Stomach (tissue), 19 donors: ENCODE measurements at places on chromosomes 5 and 9. TPM values are rescaled to one million over a fixed set of nuclear protein-coding genes. Genes with fewer than 3 reads are reported as not detected.

GRCh38 chr5:163565931-163566608 is 60.7 kb downstream of the MAT2B start:
- DNase-seq: peak; percentile 33
- H3K4me3 ChIP-seq: peak overlapping the region; percentile 28
- no peak overlapping the region for H3K27ac ChIP-seq
- peaks cover 43% of the 10 kb centered on the region for H3K27me3 ChIP-seq
- H3K4me1 ChIP-seq: peaks cover 15% of the 10 kb centered on the region
- H3K36me3 ChIP-seq: no peaks in the 10 kb centered on the region

GRCh38 chr9:113599646-113600022 is 136.1 kb downstream of the RGS3 start:
- H3K4me3 ChIP-seq: no peak overlapping the region
- peaks cover 16% of the 10 kb centered on the region for H3K36me3 ChIP-seq
- no peaks in the 10 kb centered on the region for H3K27me3 ChIP-seq
- peaks cover 30% of the 10 kb centered on the region for H3K4me1 ChIP-seq
- H3K27ac ChIP-seq: no peak overlapping the region
- no peak for DNase-seq

DNA sequence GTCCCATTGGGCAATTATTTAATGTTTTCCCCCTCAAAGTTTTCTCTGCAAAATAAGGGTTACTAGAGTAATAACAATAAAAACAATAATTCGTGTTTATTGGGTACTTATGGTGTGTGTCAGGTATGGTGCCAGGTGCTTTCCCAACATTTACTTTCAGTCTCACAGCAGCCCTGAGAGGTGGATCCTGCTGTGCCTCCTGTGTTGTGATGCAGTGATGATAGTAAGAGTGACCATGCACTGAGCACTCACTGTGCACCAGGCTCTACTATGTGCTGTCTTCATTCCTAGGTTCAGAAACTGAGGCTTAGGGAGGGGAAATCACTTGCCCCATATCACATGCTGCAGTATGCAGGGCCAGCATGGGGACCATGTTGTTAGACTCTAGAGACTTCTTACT is 15.5 kb downstream of the OTULINL start:
- no peak for DNase-seq
- H3K27ac ChIP-seq: no peak overlapping the region
- H3K27me3 ChIP-seq: no peaks in the 10 kb centered on the region
- no peak overlapping the region for H3K4me3 ChIP-seq
- H3K4me1 ChIP-seq: no peaks in the 10 kb centered on the region

GRCh38 chr9:9124616-9125015 is 1325.0 kb upstream of the DMAC1 start:
- H3K36me3 ChIP-seq: no peaks in the 10 kb centered on the region
- H3K4me1 ChIP-seq: no peaks in the 10 kb centered on the region
- DNase-seq: no peak
- no peak overlapping the region for H3K27ac ChIP-seq
- no peak overlapping the region for H3K4me3 ChIP-seq

DNA sequence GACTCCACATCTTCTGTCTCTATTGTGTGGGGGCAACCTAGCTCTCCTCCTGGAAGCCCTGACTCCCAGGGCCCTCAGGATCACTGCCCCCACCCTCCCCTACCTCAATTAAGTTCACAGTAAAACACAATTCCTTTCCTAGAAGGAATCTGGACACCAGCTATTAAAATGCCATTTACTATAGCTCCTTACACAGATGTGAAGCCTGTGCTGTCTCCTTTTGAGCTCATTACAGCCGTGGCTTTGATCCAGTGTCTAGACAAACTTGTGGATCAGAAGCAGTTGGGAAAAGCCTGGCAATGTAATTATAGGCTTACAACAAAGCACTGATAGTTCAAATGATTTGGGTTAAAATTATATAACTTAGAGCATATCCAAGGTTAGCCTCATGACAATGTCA is 107.0 kb upstream of the SMIM23 start:
- peaks cover 20% of the 10 kb centered on the region for H3K27me3 ChIP-seq
- no peak overlapping the region for H3K27ac ChIP-seq
- no peaks in the 10 kb centered on the region for H3K36me3 ChIP-seq
- H3K4me3 ChIP-seq: no peak overlapping the region

DNA sequence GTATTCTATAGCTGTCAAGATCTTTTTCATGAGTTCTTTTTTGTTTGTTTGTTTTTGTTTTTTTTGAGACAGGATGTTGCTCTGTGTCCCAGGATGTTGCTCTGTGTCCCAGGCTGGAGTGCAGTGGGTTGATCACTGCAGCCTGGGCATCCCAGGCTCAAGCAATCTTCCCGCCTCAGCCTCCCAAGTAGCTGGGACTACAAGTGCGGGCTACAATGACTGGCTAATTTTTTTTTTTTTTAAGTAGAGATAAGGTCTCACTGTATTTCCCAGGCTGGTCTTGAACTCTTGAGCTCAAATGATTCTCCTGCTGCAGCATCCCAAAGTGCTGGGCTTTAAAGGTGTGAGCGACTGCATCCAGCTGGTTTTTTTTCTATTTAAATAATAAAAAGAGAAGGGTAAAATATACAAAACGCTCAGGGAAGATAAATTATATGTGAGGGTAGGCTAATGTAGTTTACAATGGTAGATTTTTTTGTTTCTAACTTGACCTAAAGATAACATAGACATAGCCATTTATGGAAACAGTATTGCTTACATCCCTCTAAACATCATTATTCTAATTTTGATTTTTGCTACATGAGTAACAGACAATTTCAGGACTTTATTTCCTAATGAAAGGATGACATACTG is 21.9 kb downstream of the ERBIN start:
- H3K4me3 ChIP-seq: no peak overlapping the region
- no peaks in the 10 kb centered on the region for H3K36me3 ChIP-seq
- H3K27ac ChIP-seq: no peak overlapping the region
- no peaks in the 10 kb centered on the region for H3K27me3 ChIP-seq
- no peaks in the 10 kb centered on the region for H3K4me1 ChIP-seq

- DNase-seq: no peak
- H3K4me1 ChIP-seq: no peaks in the 10 kb centered on the region
- H3K27me3 ChIP-seq: no peaks in the 10 kb centered on the region
- no peak overlapping the region for H3K4me3 ChIP-seq
- H3K36me3 ChIP-seq: no peaks in the 10 kb centered on the region
- H3K27ac ChIP-seq: no peak overlapping the region
These were observed 277.8 kb downstream of the KCTD16 start for GRCh38 chr5:144448457-144448856.

- H3K27me3 ChIP-seq: no peaks in the 10 kb centered on the region
- no peak overlapping the region for H3K27ac ChIP-seq
- H3K4me3 ChIP-seq: no peak overlapping the region
- peaks cover 81% of the 10 kb centered on the region for H3K36me3 ChIP-seq
- H3K4me1 ChIP-seq: no peaks in the 10 kb centered on the region
These were observed 49.5 kb downstream of the TJP2 start for GRCh38 chr9:69223605-69224004.

- DNase-seq: no peak
- H3K4me1 ChIP-seq: no peaks in the 10 kb centered on the region
- no peak overlapping the region for H3K4me3 ChIP-seq
- H3K36me3 ChIP-seq: no peaks in the 10 kb centered on the region
- no peak overlapping the region for H3K27ac ChIP-seq
- H3K27me3 ChIP-seq: no peaks in the 10 kb centered on the region
These were observed 181.3 kb upstream of the IL12B start for GRCh38 chr5:159511570-159511969.

- peaks cover 29% of the 10 kb centered on the region for H3K4me1 ChIP-seq
- no peak overlapping the region for H3K4me3 ChIP-seq
- DNase-seq: no peak
- H3K36me3 ChIP-seq: no peaks in the 10 kb centered on the region
- H3K27me3 ChIP-seq: no peaks in the 10 kb centered on the region
These were observed 1.9 kb upstream of the SMC2 start for GRCh38 chr9:104092192-104092591.

DNA sequence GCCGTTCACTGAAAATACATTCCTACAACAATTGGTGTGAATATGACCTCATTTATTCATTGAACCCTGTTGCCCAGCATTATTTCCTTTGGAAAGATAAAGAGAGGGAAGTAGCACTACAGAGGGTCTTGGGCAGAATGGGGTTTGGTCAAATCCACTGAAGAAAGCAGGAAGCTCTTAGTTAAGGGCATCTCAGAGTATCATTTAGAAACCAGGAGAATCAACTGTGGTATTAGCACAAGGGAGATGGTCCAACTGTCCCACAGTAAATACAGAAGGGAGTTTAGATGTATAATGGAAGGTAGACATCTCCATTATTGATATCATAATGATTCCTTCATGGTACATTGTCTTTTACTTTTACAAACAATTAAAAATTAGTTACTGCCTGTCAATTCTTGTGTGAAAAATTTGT is 47.1 kb downstream of the LIX1 start:
- H3K27ac ChIP-seq: no peak overlapping the region
- no peaks in the 10 kb centered on the region for H3K36me3 ChIP-seq
- no peaks in the 10 kb centered on the region for H3K27me3 ChIP-seq
- H3K4me3 ChIP-seq: no peak overlapping the region
- no peak for DNase-seq
- H3K4me1 ChIP-seq: no peaks in the 10 kb centered on the region

- H3K4me1 ChIP-seq: no peaks in the 10 kb centered on the region
- H3K4me3 ChIP-seq: no peak overlapping the region
- no peak overlapping the region for H3K27ac ChIP-seq
- no peak for DNase-seq
- no peaks in the 10 kb centered on the region for H3K27me3 ChIP-seq
- H3K36me3 ChIP-seq: no peaks in the 10 kb centered on the region
These were observed 194.2 kb upstream of the GLRA1 start for GRCh38 chr5:152118676-152119470.

DNA sequence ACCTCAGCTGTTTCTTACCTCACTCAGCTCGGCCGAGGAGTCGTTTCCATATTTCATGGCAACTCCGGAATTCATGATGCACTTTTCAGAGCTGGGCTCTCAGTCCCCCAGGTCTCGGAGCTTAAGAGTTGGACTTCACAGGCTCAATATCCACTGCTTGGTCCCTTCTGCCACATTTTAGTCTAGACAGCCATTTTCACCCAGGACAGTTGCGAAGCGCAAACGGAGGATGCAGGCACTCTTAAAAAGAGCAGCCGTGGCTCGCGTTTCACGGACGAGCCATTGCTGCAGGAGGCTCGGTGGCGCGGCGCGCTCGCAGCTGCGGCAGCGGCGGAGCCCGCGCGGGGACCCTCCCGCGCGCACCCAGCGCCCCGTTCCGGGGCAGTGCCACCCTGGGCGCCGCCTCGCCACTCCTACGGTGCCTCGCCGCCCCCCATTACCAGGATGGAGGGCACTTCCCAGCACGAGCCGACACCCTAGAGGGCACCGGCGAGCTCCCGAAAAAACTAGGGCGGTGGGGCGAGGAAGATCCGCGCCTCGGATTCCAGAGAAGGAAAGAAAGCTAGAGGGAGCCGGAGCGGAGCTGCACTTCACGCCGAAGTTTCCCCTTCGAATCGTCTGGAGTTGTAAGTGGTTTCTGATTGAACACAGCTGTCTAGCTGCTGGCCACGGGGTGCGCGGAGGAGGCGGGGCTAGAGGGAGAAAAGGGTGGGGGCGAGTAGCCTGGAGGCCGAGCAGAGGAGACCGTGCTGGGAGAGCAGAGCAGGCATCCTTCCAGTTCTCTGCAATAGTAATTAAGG is 140.3 kb downstream of the TSSK1B start:
- peaks cover 23% of the 10 kb centered on the region for H3K4me1 ChIP-seq
- peak overlapping the region; percentile 68 for H3K4me3 ChIP-seq
- DNase-seq: peak; percentile 96

DNA sequence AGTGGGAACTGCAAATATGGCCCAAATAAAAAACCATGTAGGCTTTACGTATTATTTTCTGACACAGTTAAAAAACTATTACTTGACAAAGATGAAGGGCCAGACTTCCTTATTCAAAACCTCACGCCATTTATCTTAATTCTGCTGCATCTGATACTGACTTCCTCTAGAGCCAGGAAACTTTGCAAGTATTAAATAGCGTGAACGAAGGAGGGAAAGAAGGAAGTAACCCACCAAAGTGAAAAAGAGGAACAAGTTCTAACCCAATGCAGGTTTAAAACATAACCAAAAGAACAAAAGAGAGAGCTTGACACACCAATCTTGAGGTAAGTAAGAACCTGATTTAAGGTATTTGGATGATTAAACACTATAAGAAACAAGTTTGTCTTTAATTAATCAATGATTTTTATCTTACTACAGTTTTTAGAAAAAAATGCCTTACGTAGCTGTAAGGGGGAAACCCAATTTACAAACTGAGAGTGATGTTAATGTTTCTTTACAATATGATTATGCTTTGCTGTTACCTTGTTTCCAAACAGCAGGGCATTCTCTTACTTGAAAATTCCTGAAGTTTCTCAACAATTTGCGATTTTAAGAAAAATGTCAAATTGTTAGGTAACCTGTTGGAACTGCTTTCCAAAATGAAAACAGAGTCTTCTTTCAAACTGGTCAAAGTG is at the start of gene GAPT:
Gene GAPT, plus strand, starts transcription at position 220 of the 677 bp plus-strand sequence. CDS start 3,102 bp downstream, outside the sequence.
- H3K4me3 ChIP-seq: no peak within 1 kb of the TSS
- H3K27ac ChIP-seq: no peak within 1 kb of the TSS
- H3K36me3 ChIP-seq: no peaks in the 10 kb centered on the region
- DNase-seq: peak; percentile 13
- H3K27me3 ChIP-seq: no peaks in the 10 kb centered on the region

GRCh38 chr5:100856462-100856861 is 46.6 kb downstream of the ST8SIA4 start:
- H3K4me3 ChIP-seq: no peak overlapping the region
- DNase-seq: no peak
- no peaks in the 10 kb centered on the region for H3K36me3 ChIP-seq
- H3K4me1 ChIP-seq: no peaks in the 10 kb centered on the region

GRCh38 chr9:90787771-90788460 is 13.7 kb upstream of the SYK start:
- H3K27ac ChIP-seq: no peak overlapping the region
- H3K4me3 ChIP-seq: no peak overlapping the region
- no peak for DNase-seq
- no peaks in the 10 kb centered on the region for H3K36me3 ChIP-seq
- H3K4me1 ChIP-seq: peaks cover 10% of the 10 kb centered on the region
- peaks cover 3% of the 10 kb centered on the region for H3K27me3 ChIP-seq

The NIPAL4 gene
- polyA plus RNA-seq: 4.0 TPM

The CYLC2 gene
- not detected for polyA plus RNA-seq

The CARD9 gene
- 2.0 TPM for polyA plus RNA-seq

The NRG2 gene
- polyA plus RNA-seq: 0.25 TPM

The UBAC1 gene
- 34.7 TPM for polyA plus RNA-seq
